ENCODE measurements at places on chromosomes 16 and 17.

DNA sequence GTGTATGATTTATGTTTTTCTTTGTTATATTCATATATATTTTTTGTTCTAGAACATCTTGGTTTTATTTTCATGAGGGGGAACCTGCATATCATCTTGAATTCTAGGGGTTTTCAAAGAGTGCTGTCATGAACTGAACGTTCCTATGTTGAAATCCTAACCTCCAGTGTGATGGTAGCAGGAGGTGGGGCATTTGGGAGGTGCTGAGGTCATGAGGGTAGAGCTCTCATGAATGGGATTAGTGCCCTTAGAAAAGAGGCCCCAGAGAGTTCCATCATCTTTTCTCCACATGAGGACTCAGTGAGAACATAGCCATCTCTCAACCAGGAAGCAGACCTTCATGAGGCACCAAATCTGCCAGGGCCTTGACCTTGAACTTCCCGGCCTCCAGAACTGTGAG is 34.6 kb upstream of the CCDC182 start:
- no peak for DNase-seq

DNA sequence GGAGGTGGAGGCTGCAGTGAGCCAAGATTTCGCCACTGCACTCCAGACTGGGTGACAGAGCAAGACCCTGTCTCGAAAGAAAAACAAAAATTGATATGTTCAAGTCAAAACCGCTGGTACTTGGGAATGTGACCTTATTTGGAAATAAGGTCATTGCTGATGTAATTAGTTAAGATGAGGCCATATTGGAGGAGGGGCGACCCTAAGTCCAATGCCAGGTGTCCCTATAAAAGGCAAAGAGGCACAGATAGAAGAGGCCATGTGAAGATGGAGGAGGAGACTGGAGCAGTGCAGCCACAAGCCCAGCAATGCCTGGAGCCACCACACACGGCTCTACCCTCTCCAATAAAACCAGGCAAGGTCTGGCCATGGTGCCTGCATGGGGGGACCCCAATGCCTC is 50.8 kb upstream of the JPH3 start:
- no peak for DNase-seq

GRCh38 chr16:58348986-58349385 is 43.3 kb upstream of the GINS3 start:
- no peak for DNase-seq

GRCh38 chr16:28011971-28012445 is 51.5 kb downstream of the GSG1L start:
- DNase-seq, result no peak

DNA sequence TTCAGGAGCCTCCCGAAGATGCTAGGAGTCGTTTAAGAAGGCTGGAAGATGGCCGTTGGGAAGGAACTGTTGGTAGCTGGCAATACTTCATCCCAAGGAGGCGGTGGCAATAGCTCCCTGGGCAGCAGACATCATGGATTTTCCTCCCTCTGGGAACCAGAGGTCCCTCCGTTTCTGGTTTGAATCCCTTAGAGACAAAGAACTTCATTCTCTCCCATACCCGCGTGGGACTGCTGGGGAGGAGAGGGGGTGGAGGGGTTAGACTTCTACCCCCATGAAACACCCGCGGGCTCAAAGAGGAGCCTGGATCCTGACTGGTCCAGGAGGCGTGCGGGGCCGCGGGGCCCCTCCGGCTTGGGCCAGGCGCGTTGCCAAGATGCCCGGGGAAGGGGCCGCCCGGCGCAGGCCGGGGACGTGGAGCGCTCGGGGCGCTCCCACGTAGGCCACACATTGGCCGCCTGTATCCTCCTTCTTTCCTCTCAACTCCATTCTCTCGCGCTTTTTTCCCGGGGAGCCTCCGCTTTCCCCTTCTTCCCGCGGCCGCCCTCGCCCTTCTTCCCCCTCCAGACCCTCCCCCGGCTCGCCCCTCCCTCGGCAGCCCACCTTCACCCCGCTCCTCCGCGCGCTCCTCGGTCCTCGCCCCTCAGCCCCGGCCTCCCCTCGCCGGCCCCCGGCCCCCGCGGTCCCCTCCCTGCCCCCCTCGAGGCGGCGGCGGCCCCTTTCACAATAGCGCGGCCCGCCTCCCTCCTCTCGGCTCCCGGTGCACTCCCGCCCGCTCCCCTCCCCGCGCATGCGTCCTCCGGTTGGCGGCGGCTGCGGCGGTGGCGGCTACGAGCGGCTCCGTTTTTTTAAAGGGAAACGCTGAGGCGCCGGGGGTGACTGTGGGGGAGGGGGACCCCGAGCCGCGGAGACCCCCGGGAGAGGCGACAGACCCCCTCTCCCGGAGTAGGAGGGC is at the start of gene MSL1:
TSS of gene MSL1 (plus strand) at position 791 of the 955 bp plus-strand sequence. CDS start 642 bp downstream, outside the sequence.
- DNase-seq, result peak; percentile 86

Measured in activated naive CD4-positive, alpha-beta T cell treated with anti-CD3 and anti-CD28 coated beads for 36 hours (primary cell).